ENCODE measurements at places on chromosomes 4 and X.
A peak's percentile ranks its signal among the peaks of the same experiment; 100 is the strongest.

- DNase-seq, result no peak
Measured at GRCh38 chr4:158065603-158066002, 107.2 kb downstream of the GASK1B start.

DNA sequence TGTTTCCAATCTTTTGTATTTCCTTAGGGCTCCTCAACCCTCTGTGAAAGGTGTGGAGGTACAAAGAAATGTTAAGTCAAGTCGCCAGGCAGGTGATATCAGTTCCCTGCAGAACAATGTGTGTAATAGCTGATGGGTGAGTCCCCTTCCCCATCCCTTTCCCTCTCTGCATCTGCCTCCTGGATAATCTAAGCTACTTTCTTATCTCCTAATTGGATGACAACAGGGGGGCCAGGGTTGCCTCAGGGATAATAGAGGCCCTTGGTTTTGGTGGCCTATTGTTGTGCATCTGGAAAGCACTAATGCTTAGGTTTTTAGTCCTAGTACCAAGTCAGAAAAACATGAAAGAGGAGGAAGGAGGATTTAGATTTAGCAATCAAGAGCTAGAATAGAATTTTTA lies 29.1 kb downstream of the MAGED1 start:
- no peak for DNase-seq

DNA sequence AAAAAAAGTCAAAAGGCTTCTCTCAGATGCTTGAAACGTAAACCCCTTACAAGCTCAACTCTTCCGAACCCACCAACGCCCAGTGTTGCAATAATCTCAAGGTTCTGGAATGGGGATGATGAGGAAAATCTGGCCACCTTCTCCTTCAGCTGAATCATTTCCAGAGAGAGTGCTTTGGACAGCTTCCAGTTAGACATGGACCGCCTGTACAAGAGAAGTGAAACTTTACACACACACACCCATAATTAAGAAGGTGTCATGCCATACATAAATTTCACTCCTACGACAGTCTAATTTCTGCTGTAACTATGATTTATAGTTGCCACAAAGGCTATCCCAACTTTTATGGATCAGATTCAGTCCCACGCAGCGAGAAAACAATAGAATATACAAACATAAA lies 72.3 kb downstream of the PRKG2 start:
- no peak for DNase-seq

DNA sequence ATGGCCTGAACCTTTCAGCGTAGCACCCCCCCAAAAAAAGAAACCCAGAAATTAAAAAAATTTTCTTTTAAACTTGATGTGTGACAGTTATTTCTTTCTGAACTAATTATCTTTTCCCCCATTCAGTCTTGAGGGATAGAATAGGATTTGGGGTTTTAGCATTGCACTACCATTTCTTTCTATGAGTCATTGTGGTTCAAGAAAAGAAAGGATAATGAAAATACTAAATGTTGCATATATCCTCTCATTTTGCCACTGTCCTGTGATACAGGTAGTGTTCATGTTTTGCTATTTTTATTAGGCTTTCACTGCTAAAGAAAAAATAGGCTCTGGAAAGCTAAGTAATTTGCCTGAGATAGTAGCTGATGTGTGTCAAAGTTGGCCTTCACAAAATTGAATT lies 39.4 kb upstream of the DCK start:
- DNase-seq, result no peak

DNA sequence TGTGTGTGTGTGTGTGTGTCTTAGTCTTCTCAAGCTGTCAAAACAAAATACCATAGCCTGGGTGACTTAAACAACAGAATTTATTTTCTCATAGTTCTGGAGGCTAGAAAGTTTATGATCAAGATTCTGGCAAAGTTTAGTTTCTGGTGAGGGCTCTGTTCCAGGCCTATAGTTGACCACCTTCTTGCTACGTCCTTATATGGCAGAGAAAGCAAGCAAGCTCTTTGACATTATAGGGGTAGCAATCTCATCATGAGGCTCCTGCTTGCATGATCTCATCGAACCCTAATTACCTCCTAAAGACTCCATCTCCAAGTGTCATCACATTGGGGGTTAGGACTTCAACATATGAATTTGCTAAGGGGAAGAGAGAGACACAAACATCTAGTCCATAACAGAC lies 6.9 kb upstream of the AFP start:
- no peak for DNase-seq

DNA sequence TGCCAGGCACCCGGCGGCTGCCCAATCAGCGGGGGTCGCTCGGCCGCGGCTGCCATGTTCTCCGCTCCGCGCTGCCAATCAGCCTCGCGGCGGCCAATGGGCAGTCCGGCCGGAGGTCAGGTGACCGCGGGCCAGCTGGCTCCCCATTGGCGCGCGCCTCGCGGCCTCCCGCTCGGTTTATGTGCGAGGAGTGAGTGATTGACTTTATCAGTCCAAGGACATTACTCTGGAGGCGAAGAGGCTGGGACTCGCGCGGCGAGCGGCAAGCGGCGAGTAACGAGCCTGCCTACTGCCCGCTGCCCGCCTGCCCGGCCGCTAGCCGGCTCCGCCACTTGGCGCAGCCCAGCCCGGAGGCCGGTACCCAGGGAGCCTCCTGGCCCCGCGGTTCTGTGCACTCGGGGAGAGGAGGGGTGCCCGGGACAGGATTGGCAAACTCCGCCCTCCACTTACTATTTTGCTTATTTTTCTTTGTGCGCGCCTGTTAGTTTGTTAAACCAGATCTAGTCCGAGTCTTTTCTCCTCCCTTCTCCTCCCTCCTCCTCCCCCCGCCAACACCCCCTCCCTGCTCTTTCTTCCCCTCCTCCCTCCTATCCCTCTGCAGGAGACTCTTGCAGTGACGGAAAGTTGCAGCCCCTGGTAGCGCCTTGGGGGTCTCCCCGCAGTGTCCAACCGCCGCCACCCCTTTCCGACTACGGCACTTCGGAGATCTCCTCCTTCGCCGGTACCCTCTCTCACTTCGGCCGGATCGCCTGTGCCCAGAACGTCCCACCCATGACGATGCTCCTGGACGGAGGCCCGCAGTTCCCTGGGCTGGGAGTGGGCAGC lies at the start of gene ZIC3:
Gene ZIC3, plus strand, starts transcription at position 207 of the 825 bp plus-strand sequence. Its CDS starts 565 bp downstream, at position 772.
- peak; percentile 65 for DNase-seq

GRCh38 chr4:154320521-154320920 lies 171.1 kb downstream of the DCHS2 start:
- DNase-seq, result no peak

DNA sequence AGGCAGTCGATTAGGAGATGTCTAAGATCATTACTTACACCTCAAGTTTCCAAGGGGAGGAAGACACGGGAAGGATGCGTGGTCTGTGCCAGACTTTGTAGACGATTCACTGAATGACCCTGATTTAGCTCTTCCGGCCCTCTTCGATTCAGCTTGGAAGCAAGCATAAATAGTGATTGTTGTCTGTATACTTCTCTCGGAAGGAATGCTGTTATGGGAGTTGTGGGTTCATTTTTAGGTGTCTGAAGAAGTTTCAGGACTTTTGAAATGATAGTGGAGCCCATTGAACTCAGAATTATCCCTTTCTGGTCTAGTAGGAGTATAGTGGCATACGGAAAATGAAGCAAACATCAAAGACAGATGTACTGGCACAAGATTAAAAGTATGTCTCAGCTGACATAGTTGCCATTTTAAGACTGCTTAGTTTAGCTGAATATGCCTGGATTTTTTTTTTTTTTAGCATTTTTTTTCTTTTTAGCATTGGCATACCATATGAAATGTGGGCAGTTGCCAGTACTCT lies 1.0 kb upstream of the ANKRD17 start:
- peak; percentile 4 for DNase-seq

GRCh38 chrX:69298466-69299140 lies 133.3 kb upstream of the PJA1 start:
- no peak for DNase-seq

DNA sequence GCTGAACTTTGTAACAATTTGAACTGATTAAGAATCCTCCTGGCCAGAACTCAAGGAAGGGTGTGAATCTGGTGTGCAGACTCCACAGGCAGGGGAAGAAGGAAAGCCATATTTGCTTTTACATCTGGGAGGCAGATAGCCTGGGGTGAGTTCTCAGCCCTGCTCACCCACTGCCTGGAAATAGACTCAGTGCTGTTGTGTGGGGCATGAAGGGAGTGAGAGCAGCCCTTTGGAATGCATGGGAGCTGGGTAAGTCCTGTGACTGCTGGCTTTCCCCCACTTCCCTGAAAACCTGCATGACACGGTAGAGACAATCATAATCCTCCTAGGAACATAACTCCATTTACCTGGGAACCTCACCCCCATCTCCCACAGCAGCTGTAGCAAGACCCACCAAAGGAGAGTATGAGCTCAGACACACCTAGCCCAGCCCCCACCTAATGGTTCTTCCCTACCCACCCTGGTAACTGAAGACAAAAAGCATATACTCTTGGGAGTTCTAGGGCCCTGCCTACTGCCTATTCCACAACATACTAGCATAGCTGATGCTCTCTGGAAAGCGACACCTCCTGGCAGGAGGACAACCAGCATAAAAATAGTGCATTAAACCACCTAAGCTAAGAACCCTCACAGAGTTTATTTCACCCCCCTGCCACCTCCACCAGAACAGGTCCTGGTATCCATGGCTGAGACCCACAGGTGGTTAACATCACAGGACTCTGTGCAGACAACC lies 59.3 kb upstream of the UBQLN2 start:
- DNase-seq, result no peak

DNA sequence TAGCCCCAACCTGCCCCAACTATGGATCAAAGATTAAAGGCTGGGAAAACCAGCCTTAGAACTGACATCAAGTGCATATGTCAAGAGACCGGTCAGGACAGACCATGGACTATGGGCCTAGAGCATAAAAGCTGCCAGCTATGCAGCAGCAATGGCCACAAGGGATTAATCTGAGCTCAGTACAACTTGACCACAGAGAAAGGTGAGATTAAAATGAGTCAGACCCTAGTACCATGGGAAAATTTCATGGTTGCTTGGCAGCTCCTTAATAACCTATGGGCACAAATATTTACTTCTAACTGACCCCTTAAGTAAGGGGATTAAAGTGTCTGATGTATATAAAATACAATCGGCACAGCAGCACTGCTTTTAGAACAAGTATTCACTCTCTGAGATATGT lies 54.4 kb downstream of the CBR4 start:
- no peak for DNase-seq

- DNase-seq, result no peak
Measured at GRCh38 chrX:73647632-73648322, 84.8 kb downstream of the CHIC1 start.

- no peak for DNase-seq
Measured at GRCh38 chr4:16741287-16741686, 157.2 kb downstream of the LDB2 start.

DNA sequence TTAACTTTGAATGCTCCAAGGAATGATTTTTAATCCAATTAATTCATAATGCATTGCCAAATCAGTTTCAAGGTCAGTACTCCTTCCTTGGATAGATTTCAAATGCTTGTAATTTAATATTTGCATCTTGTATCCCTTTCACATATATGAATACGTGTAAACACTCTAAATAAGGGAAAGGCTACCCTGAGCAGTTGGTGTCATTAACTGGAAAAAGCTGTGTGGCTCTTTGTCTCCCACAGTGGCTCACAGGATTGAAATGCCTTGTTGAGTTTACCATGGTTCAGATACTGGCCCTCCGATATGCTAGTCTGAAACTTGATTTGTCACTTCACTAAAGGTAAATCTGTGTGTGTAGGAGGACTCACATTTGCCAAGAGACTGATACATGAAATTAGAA lies 16.7 kb upstream of the ACOT9 start:
- DNase-seq, result no peak

DNA sequence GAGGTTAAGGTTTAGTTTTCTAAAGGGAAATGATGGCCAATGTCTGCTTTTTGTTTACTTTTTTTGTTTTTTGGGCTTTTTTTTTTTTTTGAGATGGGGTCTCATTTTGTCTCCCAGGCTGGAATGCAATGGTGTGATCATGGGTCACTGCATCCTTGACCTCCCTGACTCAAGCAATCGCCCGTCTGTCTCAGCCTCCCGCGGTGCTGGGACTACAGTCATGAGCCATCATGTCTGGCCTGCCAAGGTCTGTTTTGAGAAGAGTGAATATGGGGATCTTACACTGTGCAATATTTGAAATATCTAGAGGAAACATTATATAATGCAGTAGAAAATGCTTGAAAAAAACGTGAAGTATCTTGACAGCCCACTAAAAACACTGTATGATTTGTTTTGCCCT lies 162.5 kb downstream of the GASK1B start:
- DNase-seq, result no peak

DNA sequence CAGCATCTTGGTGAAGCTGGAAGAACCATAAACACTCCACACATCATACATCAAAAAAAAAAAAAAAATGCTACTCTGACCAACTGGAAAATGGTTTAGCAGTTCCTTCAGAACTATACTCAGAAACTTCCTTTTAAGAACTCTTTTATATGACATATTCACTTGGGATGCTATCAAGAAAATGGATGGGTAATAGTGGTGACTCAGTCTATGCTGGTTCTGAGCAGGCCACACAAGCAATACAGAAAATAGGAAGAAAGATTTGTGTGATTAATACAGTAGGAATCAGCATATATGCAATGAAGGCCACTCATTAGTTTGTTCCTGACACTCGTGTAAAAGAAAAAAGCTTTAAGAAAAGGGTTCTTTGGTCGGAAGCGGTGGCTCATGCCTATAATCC lies 123.5 kb upstream of the FAT4 start:
- no peak for DNase-seq

DNA sequence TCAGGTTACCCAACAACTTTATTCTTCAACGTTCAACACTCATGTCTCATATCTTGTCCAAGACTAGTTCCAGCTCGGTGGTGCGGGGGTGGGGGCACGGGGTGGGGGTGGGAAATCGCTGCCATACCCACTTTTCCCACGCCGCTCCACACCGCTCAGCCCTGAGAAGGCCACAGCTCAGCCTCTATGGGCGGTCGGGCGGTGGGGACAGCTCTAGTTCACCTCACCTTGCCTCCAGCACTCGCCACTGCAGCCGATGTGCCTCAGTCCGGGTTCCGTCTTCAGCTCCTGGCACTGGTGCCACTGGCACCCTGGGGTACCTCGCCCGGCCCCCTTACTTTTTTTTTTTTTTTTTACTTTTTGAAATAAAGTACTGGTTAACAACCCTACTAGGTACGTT lies 522.2 kb downstream of the PCDH19 start:
- DNase-seq, result no peak

DNA sequence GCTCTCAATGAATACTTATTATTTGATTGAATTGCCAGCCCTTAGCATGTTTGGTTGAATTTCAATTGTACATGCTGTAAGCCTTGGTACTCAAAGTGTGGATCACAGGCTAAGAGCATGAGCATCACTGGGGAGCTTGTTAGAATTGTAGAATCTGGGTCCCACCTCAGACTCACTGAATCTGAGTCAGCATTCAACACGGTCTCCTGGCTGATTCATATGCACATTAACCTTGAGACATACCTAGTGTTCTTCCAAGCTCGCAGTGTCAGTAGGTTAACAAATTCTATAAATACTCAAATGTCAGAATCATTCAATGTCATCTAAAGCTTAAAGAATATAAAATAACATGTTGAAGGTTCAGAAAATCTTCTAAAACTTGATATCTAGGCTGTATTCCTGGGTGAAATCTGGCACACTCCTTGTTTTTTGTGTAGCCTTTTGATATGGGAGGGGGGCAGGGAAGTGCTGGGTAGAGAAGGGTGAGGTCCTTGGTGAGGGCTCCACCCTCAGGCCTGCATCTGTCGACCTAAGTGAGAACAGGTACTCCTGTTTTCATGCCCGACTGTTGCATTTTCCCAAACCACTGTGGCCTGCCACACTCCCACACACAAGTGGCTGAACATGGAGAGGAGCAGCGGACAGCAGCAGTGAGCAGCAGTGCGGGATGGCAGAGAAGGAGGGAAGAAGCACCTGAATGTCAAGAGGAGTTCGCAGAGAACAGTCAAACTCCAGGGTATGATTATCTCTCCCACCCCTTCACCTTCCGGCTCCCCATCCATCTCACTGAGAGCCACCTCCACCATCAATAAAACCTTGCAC lies 529.6 kb upstream of the IGFBP7 start:
- no peak for DNase-seq
